ENCODE measurements at places on chromosomes 6 and 20.
A peak's percentile ranks its signal among the peaks of the same experiment; 100 is the strongest.

DNA sequence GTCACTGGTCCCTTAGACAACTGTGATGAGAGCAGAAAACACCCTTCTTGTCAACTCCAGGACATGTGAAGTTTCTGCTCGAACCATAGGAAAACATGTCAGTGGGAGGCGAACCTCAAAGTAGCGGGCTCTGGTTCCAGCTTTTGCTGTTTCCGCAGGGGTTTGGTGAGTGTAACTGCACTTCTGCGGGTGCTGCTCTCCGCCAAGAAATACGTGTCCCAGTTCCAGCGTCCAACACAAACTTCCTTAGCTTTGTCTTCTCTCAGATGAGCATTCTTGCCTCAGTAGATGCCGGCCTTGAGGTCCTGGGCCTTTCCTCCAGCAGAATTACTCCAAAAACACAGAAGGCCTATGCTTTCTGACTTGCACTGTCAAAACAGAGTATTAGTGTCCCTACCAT is 156.3 kb downstream of the FNDC1 start:
- no peak for DNase-seq

- DNase-seq: peak; percentile 5
Measured at GRCh38 chr20:20713244-20713765, 861 bp upstream of the RALGAPA2 start.

GRCh38 chr6:43836507-43837240 is 66.7 kb downstream of the VEGFA start:
- DNase-seq: no peak

DNA sequence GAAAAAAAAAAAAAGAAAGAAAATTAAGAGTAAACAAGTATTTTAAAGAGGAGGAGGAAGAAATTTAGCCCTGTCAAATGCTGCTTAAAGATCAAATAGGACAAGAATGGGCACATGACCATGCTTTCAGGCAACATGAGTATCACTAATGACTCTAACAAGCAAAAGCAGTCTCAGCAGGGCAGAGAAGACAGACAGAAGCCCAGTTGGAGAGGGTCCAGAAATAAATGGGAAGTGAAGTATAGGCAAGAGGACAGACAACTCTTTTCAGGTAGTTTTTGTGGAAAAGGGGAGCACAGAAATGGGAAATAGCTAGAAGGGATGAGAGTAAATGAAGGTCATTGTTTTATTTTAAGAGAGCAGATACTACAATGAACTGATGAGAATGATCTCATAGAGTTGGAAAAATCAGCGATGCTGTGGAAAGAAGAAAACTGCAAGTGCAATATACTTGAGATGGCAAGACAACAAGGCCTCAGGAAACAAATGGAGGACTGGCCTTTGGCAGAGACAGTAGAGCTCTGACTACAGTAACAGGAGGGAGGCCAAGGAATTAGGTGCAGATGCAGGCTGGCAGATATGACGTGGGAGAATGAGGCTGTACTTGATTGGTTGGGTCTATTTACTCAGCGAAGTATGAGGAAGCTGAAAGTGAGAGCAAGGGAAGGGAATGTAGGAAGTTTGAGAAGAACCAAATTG is 40.3 kb downstream of the KIF6 start:
- no peak for DNase-seq

- no peak for DNase-seq
Measured at GRCh38 chr20:49712646-49712995, 1.1 kb downstream of the B4GALT5 start.

- no peak for DNase-seq
Measured at GRCh38 chr20:61254881-61255626, 3.0 kb downstream of the CDH4 start.

GRCh38 chr6:21375151-21376116 is 218.1 kb upstream of the SOX4 start:
- DNase-seq: no peak

DNA sequence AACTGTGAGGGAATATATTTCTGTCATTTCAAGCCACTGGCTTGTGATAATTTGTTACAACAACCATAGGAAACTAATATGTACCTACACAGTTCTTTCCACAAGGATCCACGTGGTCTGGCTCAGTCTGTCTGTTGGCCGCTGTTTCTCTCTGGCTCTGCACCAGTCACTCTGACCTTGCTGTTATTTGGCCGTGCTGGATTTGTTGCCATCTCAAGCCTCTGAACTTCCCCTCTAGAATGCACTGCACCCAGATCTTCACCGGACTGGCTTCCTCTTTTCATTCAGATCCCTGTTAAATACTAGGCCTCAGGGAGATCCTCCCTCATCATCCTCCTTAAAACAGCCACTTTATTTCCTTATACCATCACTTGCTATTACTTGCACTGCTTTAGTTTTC is 446.8 kb downstream of the TFAP2B start:
- DNase-seq: no peak

DNA sequence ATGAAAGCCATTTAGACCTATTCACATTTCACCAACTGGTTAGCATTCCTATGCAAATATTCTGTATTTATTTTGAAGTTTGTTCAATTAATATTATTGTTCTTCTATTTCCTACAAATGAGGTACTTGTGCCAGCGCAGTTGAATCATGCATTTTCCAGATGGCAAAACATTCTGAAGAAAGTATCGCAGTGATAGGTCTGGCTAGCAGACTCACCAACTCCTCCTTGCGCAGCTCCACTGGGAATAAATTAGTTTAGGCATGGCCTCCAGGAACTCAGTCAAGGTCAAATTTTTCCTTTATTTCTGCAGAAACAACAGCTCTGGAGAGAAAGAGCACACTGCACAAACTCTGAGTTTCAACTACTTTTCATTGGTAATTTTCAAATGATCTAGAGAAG is 437.7 kb downstream of the COL12A1 start:
- DNase-seq: no peak

GRCh38 chr20:59718071-59718470 is 113.7 kb downstream of the PHACTR3 start:
- DNase-seq: no peak

DNA sequence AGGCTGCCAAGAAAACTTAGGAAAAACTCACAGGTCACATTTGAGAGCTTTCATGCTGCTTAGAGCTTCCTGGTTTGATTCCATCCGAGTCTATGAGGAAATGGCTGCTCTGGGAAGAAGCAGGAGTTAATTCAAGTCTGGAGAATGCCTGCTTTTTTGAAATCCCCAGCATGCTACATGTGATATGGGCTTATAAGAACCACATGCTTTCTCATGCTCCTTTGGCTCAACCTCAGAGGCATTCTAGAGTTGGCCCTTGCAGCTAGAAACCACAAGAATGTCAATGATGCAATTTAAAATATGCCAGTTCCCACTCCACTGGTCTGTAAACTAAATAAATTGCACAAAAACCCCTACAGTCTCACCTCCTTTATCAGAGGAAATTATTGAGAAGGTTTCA is 142.9 kb upstream of the OLIG3 start:
- no peak for DNase-seq

- no peak for DNase-seq
Measured at GRCh38 chr20:61487346-61487996, 235.4 kb downstream of the CDH4 start.

- no peak for DNase-seq
Measured at GRCh38 chr20:54062812-54063280, 7.5 kb downstream of the BCAS1 start.

DNA sequence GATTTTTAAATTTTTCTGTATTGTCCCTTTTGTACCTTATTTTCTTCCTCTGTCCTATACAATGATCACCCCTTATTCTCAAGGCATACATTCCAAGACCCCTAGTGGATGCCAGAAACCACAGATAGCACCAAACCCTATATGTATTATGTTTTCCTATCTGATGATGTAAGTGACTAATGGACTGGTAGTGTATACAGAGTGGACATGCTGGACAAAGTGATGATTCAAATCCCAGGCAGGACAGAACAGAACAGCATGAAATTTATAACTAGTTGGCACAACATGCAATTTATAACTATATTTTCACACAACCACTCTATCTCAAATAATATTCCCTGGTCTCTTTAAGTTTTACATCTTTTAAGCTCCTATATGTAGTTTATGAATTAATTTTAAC is 205.6 kb upstream of the FLRT3 start:
- DNase-seq: no peak

DNA sequence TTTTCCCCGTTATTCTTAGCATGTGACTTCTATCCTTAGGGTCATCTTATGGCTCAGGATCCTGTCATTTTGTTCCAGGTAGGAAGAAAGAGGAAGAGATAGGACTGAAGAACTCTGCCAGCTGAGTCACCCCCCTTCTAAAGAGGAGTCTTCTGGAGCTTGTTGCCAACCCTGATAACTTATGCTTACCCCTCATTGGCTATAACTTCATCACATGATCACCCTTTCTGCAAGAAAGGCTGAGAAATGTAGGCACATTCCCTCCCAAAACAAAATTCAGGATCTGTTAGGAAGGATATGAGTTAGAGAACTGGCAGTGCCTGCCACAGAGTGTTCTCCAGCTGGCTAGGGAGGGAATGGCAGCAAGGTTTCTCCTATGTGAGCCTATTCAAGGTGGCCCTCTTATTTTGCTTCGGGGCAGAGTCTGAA is 35.6 kb downstream of the ARFGEF2 start:
- no peak for DNase-seq

DNA sequence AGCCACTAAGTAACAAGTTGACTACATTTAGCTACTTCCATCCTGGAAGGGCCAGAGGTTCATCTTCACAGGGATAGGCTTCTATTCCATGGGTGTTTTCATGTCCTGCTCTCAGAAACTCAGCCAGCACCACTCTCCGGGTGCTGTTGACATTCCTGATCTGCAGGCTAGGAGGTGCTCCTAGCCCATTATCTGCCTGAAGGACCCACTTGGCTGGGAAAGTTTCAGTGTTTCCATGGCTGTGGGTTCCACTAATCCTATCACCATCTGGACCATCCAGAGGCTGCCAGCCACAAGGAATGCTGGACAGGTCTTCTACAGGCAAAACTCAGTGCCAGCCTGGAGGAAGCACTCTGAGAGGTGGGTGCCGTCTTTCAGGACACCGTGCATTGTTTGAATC is 45.2 kb downstream of the HLA-G start:
- no peak for DNase-seq

DNA sequence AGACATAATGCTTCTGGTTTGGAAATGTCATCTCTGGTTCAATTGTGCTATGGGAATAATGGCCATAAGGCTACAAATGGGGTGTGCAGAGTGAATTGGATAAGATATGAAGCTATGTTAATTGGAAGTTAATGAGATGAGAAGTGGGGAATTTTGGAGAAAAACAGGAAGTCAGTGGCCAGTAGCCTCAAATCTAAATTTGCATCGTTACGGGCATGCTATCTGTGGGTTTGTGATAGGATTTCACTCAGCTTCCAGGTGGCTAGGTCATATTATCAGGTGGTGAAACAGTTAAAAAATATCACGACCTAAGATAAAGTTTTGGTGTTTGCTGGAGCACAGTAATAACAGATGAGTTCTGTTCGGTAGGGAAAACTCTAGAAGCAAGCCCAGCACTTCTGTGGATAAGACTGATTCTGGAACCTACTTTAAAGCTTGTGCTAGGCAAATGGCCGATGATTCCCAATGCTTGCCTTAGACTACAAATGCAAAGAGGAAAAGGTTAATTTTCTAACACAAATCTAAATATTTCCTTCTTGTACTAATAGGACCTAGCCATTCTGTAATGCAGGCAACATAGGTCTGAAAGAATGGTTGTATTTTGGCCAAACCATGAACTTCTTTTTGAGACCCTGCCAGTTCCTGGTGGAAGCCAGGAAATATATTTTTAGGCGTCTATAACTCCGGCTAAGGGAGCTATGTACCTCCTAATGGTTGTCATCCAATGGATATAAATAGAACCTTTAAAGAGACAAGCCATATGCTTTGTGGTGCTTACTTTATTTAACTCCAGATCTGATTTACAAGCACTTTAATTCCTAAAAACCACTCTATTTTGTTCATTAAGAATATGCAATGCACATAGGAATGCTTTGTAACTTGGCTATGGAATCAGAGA is 111.0 kb downstream of the PLCB1 start:
- DNase-seq: no peak

- no peak for DNase-seq
Measured at GRCh38 chr6:31765910-31766794, 3.7 kb downstream of the SAPCD1 start.

GRCh38 chr6:148471624-148472159 is 129.1 kb downstream of the SASH1 start:
- no peak for DNase-seq

DNA sequence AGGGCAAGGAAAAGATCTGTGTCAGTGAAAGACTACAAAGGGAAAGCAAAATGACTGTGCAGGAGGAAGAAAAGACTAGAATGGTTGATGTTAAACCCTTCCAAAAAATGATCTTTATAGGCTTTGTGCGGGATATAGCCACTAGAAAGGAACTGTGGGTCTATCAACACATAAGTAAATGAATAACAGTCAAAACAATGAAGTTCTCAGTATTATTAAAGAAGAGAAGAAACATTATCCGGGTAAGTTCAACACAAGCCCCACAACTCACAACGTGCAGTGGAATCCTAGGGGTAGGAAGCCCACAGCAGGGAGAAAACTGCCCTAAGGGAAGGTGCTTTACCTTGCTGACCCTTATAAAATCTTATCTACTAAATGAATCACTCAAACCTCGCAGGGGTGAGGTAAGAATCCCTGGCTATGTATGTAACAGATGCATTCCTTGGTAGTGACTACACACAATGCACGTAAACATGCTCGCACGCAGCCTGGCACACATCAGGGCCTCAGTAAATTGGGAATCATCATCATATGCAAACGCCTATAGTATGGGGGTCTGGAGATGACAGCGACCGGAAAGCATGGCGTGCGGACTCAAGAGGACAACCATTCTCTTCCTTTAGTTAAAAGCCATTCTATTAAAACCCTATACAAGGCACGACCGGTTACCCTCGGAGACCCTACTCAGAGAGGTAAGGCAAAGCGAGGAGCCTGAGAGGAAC is 11.3 kb downstream of the TFAP2A start:
- DNase-seq: no peak

DNA sequence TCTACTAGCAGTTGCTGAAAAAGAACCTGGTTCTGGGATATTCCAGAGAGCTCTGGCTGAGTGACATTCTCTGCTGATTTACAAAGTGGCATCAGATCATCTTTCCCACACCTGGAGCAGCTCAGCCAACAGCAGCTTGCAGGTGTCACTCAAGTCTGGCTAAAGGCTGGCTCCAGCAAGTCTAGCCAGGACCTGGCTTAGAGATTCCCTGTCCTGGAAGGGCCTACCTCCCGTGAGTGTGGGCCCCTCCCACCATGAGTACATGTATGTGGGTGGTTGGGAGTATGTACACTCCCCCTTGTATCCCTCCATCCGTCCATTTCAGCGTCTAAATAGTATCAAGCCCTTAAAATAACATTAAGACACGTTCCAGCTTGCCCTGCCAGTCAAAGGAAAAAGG is 539.3 kb upstream of the ID4 start:
- no peak for DNase-seq

GRCh38 chr6:144920391-144920961 is 635.3 kb downstream of the UTRN start:
- DNase-seq: no peak
